ENCODE measurements at places on chromosomes 7 and 10.

DNA sequence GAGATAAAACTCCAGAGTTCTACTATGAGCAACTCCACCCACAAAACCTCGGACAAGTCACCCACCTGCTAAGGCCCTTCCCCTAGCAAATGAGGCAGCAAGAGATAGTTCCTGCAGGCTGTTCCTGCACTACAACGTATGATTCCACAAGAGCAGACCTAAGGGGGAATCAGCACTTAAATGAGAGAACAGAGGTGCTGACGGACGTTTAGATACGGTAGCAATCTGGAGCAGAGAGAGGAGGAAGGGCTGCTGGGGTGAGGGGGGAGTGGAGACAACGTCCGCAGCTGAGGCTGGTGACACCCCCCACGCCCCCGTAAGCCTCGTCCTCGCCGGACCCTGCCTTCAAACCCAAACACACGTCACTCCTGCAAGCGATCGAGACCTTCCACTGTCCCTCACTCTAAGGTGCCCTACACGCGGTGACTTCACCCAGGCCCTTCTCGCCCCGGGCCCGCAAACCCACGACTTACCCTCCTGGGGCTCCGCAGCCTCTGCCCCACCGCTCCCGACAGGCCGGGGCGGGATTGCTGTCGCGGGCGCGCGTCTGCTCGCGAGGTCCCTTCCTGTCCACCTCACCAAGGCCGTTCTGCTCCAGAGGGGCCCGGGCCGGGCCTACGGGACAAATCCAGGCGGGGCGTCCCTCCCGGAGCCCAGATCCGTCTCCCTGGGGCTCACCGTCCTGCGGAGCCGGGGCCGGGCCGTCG is 635 bp downstream of the ZNF12 start:
- peak; percentile 16 for DNase-seq

- DNase-seq = no peak
These were observed 45.0 kb downstream of the CDK1 start for GRCh38 chr10:60823324-60823723.

DNA sequence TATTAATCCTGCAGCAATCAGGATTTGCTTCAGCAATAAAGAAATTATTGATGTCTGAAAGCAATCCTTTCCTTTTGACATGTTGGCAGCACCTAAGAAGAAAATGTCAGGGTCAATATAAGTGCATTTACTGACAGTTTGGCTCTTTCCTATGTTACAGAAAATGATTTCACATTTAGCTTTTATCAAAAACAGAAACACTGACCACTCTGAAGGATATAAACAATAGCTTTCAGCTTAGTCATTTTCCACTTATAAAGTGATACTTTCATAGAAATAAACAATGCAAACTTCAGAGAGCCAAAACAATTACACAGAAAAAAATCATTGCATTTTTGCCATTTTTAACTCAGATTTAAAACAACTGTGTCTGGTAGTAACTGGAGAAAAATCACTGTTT is 325.6 kb upstream of the KAT6B start:
- DNase-seq = no peak

GRCh38 chr10:47241946-47242867 is 57.8 kb upstream of the GDF10 start:
- no peak for DNase-seq

- no peak for DNase-seq
These were observed 1.2 kb downstream of the DLG5 start for GRCh38 chr10:77925410-77925794.

GRCh38 chr10:5629303-5630111 is 36.9 kb downstream of the ASB13 start:
- DNase-seq = peak; percentile 64

- no peak for DNase-seq
These were observed 604 bp upstream of the STAM start for GRCh38 chr10:17643339-17643754.

- DNase-seq = no peak
These were observed 173.2 kb upstream of the PPP2R2D start for GRCh38 chr10:131727560-131727959.

GRCh38 chr7:121012919-121013318 is 24.4 kb downstream of the CPED1 start:
- DNase-seq = no peak

DNA sequence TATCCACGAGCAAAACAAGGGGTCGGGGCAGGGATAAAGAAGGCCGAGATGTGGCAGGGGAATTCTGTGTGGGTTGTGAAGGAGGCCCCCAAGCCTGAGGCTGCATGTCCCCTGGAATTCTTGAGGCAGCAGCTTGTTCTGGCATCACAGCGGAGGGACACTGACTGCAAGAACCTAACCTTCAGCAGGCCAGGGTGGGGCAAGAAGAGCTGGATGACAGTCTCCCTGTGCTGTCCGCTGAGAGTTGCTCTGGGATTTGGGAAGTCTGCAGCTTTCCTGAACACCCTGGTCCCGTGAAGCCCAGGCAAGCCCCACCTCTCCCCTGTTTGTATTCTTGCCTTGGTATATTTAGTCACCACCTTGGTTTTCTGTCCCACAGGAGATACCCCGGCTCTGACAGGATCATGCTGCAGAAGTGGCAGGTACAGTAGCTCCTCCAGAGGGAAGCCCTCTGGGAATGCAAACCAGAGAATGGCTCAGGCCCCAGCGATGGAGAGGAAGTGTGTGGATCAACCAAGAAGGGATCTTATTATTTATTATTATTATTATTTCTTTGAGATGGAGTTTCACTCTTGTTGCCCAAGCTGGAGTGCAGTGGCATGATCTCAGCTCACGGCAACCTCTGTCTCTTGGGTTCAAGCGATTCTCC is 1.9 kb upstream of the LRRC18 start:
- no peak for DNase-seq

GRCh38 chr10:128943111-128943510 is 523.9 kb upstream of the MGMT start:
- DNase-seq = no peak

GRCh38 chr7:95335093-95335492 is 10.8 kb upstream of the PON1 start:
- no peak for DNase-seq

DNA sequence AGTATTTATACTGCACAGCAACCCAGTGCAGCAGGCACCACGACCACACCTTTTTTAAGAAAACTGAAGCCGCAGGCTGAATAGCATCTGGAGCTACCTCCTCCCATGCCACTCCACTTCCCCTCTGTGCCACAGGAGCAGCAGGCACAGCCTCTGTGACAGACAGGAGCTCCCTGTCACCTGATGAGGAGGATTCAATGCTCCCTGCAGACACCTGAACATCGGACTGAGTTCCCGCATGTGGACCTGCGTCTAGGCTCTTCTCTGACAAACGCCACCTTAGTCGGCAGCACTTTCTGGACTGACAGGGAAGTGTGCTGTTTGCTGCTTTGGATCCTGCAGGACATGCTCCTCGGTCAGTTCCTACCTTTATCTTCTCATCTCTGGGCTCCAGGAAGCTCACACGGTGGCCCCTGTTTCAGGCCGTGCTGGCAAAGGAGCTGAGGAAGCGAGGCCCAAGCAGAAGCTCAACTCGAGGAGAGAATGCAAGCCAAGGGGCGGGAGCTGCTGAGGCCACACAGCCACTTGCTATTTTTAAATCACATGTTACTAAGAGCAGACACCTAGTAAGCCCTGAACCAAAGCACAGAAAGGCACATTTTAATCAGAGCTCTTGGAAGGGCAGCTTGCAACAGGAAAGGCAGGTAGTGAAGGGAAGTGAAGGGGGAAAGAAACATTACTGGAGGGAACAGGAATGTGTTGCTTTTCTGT is 56.6 kb downstream of the VOPP1 start:
- no peak for DNase-seq

Measured in stimulated activated CD8-positive, alpha-beta memory T cell treated with anti-CD3 and anti-CD28 coated beads, Interleukin-7, amount 100 ng/mL, for 4 hours (primary cell).